ENCODE measurements at places on chromosomes 3 and 15.

DNA sequence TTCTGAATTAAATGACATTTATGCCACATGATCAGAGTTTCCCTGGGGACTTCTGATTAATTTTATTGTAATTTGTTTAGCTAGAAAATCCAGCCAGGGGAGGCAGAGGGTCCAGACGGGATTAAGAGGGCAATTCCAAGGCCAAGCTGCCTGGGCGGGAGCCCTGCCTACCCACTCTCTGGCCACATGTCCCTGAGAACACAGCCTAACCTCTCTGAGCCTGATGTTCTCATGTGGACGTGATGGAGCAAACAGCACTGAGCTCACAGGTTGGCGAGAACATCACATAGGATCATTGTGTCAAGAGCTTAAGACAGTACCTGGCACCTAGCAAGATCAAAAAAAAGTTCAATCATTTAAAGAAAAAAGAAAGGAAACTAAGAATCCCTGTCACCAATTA, 1.0 kb downstream of the LRRC2 start:
- no peak for DNase-seq

DNA sequence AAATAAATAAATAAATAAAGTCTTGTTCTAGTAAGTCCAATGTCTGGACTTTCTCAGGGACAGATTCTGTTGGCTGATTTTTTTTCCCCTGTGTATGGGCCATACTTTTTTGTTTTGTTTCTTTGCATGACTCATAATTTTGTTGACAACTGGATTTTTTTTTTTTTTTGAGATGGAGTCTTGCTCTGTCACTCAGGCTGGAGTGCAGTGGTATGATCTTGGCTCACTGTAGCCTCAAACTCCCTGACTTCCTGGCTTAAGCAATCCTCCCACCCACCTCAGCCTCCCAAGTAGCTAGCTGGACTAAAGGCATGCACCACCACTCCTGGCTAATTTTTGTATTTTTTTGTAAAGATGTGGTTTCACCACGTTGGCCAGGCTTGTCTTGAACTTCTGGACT, 38.9 kb downstream of the TICRR start:
- DNase-seq: no peak

DNA sequence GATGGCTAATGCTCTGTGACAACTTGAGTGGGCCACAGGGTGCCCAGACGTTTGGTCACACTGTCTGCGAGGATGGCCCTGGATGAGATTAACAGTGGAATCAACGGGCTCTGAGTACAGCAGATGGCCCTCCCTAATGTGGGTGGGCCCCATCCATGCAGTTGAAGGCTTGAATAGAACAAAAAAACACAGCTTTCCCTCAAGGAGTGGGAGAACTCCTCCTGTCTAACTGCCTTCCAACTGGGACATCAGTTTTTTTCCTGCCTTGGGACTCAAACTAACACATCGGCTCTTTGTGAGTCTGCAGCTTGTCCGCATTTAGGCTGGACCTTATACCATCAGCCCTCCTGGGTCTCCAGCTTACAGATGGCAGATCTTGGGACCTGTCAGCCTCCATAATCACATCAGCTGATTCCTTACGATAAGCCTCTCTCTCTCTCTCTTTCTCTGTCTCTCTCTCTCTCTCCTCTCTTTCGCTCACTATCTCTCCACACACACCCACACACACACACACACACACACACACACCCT, 20.8 kb downstream of the FAM174B start:
- DNase-seq: no peak

DNA sequence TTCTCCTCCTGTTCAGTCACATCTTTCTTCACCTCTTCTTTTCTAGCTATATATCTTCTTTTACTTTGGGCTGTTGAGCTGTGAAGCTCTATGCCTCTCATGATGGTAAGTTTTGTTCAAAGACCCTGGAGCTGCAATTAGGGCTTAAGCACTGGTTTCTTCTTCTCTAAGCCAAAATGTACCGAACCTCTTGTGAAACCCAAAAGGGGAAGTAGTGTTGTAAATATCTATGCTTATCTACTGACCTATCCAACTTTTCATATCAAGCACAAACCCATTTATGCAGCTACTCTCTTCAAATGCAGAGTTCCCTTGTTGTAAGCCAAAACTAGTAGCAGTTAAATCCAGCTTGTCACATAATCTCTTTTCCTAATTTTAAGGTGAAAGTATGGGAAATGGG, 123.6 kb upstream of the CD96 start:
- DNase-seq: no peak

DNA sequence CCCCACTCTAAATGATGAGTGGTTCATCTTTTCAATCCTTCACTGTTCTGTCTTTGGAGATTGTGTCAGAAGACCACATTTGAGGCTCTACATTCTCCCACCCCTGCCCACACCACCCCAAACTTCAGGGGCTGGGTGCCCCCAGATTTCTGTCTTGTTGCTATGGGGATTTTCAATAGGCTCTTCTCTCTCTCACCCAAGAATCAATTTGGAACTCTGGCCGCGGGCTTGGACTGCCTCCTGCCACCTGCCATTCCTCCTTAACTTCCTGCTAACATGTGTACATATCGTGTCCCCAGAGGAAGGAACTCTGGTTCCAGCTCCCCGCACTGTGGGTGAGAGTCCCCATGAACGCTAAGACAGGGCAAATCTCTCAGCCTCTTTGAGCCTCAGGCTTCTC, 67.4 kb upstream of the LARS2 start:
- DNase-seq: no peak

- DNase-seq: no peak
Measured at GRCh38 chr3:23623844-23624243, 181.9 kb upstream of the UBE2E1 start.

- no peak for DNase-seq
Measured at GRCh38 chr15:83092309-83092976, 15.0 kb upstream of the TM6SF1 start.

DNA sequence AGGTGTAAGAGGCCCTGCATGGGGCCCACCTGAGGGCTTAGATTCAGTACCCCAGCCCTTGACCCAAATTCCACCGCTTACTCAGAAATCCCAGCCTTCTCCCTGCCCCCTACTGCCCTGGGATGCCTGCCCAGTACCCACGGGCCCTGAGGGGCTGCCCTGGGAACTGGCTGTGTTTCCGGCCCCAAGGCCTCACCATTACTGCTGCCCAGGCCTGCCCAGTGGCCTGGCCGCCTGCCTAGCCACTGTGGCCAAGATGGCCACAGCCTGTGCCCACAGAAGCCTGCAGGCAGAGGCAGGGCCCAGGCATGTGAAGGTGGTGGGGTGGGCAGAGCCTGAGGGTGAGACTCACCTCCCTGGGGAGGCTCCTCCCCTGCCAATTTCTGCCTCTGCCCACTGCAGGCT, 6.1 kb upstream of the PRKCD start:
- DNase-seq: no peak

- DNase-seq: no peak
Measured at GRCh38 chr3:197372047-197372661, 73.7 kb upstream of the DLG1 start.

GRCh38 chr3:30495172-30496065, 111.0 kb upstream of the TGFBR2 start:
- no peak for DNase-seq

GRCh38 chr3:63328365-63328764, 50.3 kb downstream of the SYNPR start:
- no peak for DNase-seq

DNA sequence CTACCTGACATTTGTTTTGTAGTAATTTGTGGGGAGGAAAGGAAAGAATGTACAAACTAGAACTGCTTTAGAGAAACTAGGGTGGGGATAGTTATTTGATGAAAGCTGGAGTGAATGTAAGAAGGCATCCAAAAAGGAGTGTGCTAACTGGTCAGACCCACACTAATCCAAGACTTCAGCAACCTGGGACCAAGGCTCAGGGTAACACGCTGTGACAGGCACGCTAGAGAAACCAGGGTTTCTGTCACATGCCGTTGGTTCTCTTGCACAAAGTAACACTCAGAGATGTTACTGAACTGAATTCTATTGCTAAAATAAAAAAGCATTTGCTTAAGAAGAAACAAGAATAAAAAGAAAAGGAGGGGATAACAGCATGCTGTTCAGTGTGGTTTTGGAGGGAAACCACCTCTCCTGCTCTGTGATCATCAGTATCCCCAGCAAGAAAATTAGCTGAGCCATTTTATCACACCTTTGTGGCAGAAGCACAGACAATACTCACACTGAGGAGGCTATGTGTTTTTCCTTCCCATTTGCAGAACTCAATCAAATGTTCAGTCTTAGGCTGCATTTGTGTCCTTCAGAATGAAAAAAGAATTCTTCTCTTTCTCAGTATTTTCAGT, 2.8 kb upstream of the CCDC80 start:
- no peak for DNase-seq

GRCh38 chr15:80695911-80696661, 976 bp downstream of the ABHD17C start:
- no peak for DNase-seq

GRCh38 chr15:31397851-31398661, 71.4 kb downstream of the KLF13 start:
- no peak for DNase-seq

- no peak for DNase-seq
Measured at GRCh38 chr3:19065027-19065426, 83.3 kb upstream of the KCNH8 start.

GRCh38 chr15:74610302-74610951, 5.2 kb upstream of the CLK3 start:
- no peak for DNase-seq

DNA sequence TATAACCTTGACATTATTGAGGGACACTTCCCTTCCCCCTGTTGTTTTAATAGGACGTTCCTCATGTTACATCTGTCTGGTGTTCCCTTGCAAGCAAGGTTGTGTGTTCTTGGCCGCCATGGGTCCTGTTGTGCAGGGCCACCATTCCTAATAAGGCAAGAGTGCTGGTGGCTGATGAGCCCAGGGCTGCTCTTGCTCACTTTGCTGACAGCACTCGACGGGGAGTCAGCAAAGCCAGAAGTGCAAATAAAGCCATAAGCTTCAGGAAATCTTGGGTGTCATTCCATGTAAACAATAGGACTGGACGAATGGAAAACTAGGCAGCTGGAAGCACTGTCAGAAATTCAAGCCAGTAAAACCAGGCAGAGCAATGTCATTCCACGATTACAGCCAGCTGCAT, 75.8 kb downstream of the SQOR start:
- DNase-seq: no peak

- DNase-seq: no peak
Measured at GRCh38 chr3:114362815-114363214, 69.0 kb downstream of the TIGIT start.

DNA sequence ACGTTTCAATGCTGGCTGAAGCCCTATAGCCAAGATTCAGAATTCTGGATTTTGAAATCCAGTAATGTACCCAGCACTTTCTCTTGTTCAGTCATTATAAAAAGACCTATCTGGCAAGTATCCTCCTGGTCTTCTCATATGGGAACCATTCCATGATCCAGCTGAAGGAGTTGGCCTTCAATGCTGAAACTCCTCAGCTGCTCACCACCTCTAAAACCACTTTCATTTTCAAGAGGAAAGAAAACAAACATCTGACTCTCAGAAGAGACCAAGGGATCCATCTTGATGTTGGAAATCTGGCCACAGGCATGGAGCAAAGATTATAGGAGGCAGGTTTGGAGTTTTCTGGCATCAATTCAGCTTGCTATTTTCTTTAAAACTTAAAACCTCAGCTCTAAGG, 235.4 kb downstream of the FMN1 start:
- no peak for DNase-seq

DNA sequence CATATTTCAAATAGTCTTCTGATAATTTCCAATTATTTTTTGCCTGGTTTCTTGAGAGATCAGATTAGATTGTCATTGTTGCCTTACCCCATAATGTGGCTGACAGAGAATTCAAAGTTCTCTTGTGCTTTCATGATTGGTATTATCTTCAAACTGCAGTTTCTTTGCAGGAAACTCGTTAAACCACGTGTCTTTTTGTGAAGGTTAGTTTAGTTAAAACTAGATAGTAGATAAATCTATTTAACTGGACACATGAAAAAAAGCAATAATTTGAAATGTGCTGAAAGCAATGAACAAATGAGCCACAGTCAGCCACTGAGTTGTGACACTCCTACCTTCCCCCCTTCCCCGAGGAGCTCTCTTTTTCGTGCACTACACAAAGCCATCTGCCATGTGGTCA, 327.5 kb upstream of the UMPS start:
- DNase-seq: no peak

DNA sequence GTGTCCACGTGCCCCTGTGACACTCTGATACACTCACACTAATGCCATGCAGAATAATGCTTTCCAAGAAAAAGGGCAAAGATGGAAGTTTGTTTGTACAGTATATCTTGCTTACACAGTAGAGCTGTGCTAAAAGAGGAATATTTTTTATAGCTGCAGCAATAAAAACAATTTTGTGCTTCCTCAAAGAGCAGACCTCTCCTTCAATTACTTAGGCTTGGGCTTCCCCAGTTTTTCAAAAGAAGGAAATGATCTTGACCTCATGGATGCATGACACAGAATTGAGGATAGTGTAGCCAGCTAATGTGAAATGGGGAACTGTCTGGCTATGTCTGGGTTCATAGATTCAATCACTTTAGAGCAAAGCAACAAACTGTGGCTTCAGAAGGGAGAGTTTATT, 137.4 kb downstream of the STT3B start:
- no peak for DNase-seq

DNA sequence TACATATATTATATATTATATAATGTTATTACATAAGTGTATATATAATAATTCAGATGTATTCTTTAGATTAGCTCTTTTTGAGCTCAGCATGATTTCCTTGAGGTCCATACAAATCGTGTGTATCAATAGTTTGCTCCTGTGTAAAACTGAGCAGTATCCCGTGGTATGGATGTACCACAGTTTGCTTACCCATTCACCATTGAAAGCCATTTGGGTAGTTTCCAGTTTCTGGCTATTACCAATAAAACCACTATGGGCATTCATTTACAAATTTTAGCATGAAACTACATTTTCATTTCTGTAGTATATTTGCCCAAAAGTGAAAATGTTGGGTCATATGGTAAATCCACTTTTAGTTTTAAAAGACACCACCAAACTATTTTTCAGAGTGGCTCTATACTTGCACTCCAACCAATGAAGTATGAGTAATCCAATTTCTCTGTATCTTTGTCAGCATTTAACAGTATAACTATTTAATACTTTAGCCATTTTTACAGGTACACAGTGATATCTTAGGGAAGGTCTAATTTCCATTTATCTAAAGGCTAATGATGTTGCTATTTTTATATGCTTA, 1361.4 kb upstream of the GBE1 start:
- no peak for DNase-seq

GRCh38 chr3:85041001-85041400, 82.2 kb downstream of the CADM2 start:
- DNase-seq: no peak
